ENCODE measurements at places on chromosomes 3 and 15.

- DNase-seq: no peak
Observed at GRCh38 chr3:174020156-174020555, 622.6 kb downstream of the NLGN1 start.

GRCh38 chr3:126358038-126358815 lies 1.0 kb upstream of the KLF15 start:
- no peak for DNase-seq

DNA sequence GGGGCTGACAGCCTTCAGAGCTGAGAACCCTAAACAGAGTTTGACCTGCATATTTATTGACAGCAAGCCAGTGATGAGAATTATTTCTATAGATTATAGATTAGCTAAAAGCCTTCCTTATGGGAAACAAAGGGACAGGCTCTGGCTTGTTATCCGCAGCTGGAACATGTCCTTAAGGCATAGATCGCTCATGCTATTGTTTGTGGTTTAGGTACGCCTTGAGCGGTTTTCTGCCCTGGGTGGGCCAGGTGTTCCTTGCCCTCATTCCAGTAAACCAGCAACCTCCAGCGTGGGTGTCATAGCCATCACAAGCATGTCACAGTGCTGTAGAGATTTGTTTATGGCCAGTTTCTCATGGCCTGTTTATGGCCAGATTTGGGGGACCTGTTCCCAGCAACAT lies 10.2 kb upstream of the FAH start:
- no peak for DNase-seq

- DNase-seq: no peak
Observed at GRCh38 chr3:76242886-76243753, 457.8 kb upstream of the ZNF717 start.

DNA sequence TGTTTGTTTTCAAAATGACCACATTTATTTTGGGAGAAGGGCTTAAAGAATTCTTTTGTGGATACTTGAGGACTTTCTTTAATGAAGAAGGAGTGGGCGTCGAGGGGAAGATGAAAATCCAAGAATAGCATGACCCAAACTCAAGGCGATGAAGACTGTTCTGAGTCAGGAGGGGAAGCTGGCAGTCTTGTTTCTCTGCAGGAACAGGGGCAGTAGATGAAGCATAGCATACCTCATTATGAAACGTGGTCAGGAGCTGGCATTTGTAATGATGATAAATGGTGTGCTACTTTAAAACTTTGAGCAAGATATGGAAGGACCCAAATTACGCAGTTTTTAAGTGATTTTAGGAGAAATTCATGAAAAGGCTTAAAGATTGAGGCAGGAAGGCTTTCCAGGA lies 549.0 kb downstream of the IGSF11 start:
- no peak for DNase-seq

DNA sequence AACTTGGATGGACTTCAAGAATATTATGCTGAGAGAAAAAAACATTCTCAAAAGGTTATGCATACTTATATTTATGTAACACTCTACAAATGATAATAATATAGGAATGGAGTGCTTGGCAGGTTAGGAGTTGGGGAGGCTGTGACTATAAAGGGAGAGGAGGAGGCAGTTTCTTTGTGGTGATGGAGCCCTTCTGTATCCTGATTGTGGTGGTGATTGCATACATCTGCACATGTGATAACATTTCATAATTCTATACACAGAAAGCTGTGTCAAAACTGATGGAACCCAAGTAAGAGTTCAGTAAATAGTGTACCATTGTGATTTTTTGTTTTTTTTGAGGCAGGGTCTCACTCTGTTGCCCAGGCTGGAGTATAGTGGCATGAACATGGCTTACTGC lies 31.7 kb upstream of the FAM3D start:
- DNase-seq: no peak

GRCh38 chr3:159185443-159186050 lies 383.7 kb downstream of the MFSD1 start:
- no peak for DNase-seq

DNA sequence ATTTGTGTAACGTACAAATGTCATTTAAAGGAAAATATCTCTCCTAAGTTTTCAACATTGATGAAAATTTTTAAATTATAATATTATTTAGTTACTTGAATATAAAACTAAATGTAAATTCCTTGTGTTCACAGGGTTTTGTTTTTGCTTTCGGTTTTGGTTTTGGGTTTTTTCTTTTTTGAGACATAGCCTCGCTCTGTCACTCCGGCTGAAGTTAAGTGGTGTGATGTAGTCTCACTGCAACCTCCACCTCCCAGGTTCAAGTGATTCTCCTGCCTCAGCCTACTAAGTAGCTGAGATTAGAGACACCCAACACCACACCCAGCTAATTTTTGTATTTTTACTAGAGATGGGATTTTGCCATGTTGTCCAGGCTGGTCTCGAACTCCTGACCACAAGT lies 79.3 kb upstream of the TCF12 start:
- no peak for DNase-seq

- DNase-seq: no peak
Observed at GRCh38 chr15:100997442-100997841, 78.3 kb downstream of the LRRK1 start.

- DNase-seq: no peak
Observed at GRCh38 chr3:150022381-150023238, 51.9 kb upstream of the PFN2 start.

- peak; percentile 77 for DNase-seq
Observed at GRCh38 chr3:171285287-171285686, 174.9 kb downstream of the TNIK start.

- DNase-seq: no peak
Observed at GRCh38 chr15:91947683-91948608, 94.4 kb downstream of the SLCO3A1 start.

- DNase-seq: no peak
Observed at GRCh38 chr15:87961851-87962420, 294.6 kb downstream of the NTRK3 start.

DNA sequence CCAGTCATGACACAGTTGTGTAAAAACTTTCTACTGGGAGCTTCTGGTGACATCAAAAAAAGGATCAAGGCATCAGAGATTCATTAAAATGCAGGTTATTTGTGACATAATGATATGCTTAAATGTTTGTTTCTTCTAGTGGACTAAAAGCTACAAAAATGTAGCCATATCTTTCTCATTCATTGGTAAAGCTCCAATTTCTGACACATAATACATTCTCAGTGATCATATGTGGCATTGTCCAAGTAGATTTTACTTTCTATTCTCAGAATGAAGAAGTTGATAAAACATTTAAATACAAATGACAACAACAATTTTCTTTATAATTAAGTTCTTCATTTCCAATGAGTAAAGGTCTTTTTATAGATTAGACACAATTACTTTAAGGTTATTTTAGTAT lies 71.0 kb upstream of the ARHGEF26 start:
- no peak for DNase-seq

- DNase-seq: no peak
Observed at GRCh38 chr3:36477655-36478054, 97.4 kb downstream of the STAC start.

DNA sequence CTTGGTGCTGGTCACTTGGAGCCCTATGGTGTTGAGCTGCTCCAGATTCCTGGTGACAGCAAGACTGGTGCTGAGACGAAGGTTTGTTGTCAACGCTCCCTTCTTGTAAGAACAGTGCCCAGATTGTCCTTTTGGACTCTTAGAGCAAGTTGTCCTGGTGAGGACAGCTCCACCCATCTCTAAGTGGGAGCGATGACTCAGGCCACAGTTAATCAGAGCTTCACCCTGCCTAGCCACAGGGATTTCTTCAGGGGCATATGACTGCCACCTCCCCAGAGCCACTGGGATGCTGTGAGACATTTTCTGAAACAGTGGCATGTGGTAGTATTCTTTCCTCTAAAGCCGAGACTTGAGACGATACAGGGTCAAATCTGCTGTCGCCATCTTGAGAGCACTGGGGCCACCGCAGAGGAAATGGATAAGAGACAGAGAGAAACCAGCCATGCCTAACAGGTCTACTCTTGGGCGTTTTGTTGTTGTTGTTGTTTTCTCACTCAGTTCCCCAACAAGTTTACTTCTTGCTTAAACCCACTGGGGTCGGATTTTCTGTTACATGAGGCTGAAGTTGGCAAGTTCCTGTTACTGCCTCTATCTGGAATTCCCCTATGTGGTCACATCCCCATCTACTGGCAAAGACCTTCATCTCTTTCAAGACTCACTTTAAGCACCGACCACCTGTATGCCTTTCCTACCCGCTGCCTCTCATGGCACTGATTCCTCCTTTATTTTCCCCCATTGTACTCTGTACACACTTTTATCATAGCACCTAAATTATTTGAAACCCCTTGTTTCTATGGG lies 16.0 kb upstream of the PCOLCE2 start:
- DNase-seq: no peak

- no peak for DNase-seq
Observed at GRCh38 chr15:40445421-40445922, 4.7 kb downstream of the BAHD1 start.

GRCh38 chr15:79170256-79170664 lies 79.7 kb upstream of the RASGRF1 start:
- DNase-seq: no peak

DNA sequence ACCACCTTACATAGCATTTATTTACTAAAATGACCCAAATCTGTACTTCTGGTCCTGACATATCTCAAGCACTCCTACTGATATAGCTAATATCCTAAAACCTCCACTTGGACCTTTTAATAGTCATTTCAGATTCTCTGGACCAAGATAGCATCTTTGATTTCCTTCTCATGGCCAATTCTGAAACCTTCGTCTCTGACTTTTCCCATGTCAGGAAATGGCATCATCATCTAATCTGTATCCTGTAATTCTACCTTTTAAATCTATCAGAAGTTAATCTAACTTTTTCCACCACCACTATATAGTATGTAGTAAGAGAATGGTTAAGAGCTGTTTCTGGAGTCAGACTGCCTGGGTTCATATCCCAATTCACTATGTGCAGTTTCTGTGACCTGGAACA lies 16.2 kb downstream of the STX19 start:
- peak; percentile 53 for DNase-seq

DNA sequence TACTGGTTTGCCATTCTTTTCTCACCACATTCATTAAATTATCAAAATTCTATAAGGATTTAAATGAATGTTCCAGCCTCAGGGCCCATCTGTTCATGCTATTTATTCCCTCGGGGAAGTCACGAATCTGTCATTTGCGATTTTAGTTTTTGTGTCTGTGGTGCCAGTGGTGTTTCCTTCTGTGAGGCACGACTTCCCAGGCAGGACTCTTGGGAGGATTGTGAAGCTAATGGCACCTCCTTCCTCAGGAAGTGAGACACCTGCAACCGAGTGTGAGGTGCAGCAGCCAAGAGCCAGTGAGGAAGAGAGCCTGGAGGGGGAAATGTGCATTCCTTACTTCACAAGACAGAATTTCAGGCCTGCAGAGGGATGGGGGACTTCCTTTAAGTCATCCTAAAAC lies 24.1 kb downstream of the SV2B start:
- DNase-seq: no peak

- DNase-seq: no peak
Observed at GRCh38 chr3:146464783-146465182, 4.6 kb downstream of the PLSCR2 start.

DNA sequence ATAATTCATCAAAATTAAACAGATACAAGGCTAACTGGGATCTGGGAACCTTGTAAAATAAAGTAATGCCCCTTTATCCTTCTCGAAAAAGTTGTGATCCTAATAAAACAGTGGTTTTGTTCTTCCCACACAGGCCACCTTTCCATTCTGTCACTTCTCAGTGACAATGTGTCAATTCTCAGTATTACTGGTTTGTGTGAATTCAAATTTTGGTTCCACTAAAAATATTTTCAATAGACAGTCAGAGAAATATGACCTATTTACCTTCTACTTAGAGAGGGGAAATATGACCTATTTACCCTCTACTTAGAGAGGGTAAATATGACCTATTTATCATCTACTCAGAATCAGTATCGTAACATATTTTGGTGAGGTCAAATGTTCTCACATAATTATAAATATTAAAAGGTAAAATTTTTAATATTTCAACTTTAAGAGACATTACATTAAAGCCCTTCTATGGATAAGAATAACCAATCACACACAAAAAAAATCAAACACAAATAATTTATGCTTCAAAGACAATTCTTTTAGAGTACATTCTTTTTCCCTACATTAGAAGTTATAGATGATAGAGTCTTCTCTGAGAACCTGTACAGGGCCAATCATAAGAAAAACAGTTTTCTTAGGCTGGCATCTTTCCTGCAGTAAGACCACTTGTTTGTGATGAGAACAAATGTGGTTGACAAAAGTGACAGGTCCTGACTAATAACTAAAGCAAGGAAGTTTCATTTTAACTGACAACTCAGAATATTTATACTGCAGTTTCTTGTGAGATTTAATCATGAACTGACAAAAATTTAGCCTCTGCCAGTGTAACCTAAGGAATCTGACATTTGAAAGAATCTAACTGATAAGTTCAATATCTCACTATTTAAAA lies 323.3 kb downstream of the DIPK2A start:
- peak; percentile 77 for DNase-seq

DNA sequence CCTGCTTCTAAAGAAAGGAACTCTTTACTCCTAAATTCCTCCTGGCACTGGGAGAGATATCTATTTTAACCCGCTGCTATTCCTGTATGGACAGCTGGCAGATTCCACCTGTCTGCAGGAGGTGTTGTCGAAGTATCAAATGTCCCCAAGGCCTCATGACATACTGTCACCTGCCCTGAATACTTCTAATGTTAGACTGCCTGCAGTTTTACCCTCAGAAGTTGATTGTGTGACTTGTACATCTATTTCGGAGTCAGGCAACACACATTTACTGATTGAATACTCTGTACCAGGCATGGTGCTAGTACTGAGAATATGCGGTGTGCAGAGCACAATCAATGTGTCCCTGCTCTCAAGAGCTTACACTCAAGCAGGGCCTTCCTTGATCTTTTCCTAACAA lies 38.6 kb downstream of the PDZRN3 start:
- DNase-seq: no peak

DNA sequence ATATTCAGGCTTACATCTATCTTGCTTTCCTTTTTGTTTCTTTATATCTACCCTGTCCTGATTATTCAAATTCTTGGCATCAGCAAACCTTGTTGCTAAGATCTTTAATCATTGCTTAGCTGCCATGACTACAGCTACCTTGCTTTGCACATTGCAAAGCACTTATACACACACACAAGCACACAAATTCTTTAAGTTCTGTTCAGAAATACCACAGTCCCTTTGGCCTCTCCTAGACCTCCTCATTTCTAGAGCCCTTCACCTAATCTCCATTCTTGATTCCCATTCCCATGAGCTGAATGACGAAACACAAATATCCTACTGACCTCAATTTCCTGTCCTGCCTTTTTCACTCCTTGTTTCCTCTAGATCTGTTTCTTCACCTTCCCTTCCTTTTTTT lies 409.6 kb downstream of the UNC13C start:
- DNase-seq: no peak

- no peak for DNase-seq
Observed at GRCh38 chr3:75265897-75266296, 398.2 kb upstream of the FRG2C start.

GRCh38 chr15:77012868-77013267 lies 17.9 kb downstream of the PSTPIP1 start:
- peak; percentile 63 for DNase-seq

DNA sequence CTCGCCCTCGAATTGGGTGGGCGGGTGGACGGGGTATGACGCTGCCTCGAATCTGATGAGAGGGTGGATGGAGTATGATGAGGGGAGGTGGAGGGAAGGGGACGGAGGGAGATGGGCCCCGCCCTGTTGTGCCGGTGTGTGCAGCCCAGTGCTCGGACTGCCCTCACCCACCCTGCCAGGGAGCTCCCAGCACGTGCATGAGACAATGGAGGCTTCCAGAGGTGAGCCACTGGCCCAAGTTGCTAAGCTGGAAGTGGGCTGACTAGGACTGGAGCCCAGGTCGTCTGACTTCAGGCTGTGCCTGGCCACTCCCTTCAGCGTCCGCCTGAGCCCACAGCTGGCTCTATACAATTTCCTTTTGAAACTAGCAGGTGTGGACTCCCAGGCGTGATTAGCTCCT lies 47.0 kb upstream of the CTSH start:
- no peak for DNase-seq
